CD4-positive, alpha-beta T cell treated with Interleukin-17A for 1 hour (primary cell): ENCODE measurements at places on chromosomes 12 and 14.

DNA sequence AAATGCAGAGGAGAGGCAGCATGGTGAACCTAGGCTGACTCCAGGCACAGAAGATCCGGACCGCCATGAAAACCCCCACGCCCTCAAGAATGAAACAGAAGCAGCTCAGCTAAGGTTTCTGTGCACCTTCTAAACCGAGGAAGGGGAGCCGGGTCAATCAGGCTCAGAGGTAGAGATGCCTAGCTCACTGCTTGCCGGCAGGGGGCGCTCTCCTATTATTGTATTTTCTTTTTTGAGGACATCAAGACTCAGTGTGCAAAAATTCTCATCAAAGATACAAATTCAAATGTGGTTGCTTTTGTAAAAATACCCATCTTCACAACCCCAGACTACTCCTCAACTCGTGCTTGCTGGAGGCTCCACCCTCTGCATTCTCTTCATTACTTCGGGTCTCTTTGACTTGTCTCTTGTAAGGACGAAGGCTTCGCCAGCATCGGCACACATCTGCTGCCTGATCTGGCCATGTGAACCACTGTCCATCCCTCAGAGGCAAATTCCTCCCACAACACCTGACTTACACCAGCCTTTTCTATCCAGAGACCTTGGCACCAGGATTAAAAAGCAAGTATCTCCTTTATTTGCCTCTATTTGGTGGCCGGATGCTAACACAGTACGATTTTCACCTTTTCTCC, 33.4 kb upstream of the RNASE3 start:
- DNase-seq = peak; percentile 74

- peak; percentile 5 for DNase-seq
Measured at GRCh38 chr14:63542231-63542999, 762 bp downstream of the PPP2R5E start.

- no peak for DNase-seq
Measured at GRCh38 chr12:59928416-59928815, 332.6 kb downstream of the SLC16A7 start.

DNA sequence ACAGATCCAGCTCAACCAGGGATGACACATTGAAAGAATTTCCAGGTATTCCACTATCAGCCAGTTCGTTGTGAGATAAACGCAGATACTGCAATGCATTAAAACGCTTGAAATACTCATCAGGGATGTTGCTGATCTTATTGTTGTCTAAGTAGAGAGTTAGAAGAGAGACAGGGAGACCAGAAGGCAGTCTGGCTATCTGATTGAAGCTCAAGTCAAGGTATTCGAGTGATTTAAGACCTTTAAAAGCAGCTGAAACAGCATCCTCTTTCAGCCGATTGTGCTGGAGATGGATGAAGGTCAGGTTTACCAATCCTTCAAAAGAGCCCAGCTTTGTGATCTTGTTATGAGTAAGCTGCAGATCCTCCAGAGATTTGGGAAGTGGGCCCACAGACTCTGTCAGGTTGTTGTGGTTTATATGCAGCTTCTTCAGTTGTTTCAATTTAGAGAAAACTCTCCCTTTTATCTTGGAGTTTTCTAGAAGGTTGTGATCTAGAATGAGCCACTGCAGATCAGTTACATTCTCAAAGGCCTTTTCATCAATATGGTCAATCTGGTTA, 3.0 kb downstream of the LUM start:
- no peak for DNase-seq

- no peak for DNase-seq
Measured at GRCh38 chr12:66405395-66405794, 103.1 kb downstream of the HELB start.

DNA sequence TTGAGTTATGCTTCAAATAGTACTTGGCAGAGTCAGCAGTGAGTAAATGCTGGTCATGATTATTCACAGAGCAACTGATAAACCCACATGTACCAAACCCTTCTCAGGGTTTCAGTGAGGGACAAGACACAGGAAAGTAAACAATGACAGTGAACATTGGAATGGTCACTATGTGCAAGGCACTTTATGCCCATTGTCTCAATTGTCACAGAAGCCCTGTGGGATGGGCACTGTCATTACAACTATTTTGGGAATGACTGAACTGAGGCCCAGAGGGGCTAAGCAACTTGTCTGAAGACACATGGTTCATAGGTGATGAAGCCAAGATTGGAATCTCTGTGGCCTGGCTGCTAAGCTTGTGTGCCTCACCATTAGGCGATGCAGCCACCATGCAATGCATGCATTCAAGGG, 238.5 kb downstream of the RBM19 start:
- DNase-seq = no peak

- no peak for DNase-seq
Measured at GRCh38 chr12:106311139-106311538, 8.6 kb downstream of the TCP11L2 start.

GRCh38 chr12:63223128-63223527, 72.1 kb upstream of the AVPR1A start:
- no peak for DNase-seq
